Karpas-422 (cell line): ENCODE measurements at places on chromosomes 7 and 10.

DNA sequence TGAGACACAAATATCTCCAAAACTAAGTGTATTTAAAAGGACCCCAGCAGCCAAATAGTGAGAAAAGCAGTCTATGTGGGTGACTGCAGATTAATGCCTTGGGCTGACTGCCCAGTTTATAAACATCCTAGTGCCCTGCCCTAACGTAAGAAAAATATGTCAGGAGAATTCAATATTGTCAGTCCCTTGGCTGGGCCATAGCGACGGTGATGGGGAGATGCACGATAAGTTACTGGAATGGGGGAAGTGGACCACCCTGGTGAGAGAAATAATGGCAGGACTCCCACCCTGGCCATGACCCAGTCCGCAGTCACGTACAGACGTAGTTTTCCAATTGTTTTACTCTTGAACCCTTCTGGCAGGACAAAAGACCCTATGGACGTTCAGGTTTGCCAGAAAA is 48.0 kb downstream of the JCAD start:
- no peak for DNase-seq
- no peak overlapping the region for H3K27ac ChIP-seq
- H3K36me3 ChIP-seq = no peaks in the 10 kb centered on the region
- H3K4me1 ChIP-seq = no peaks in the 10 kb centered on the region
- H3K4me3 ChIP-seq = no peak overlapping the region

GRCh38 chr7:21851559-21851967 is 94.1 kb downstream of the CDCA7L start:
- no peak overlapping the region for H3K27ac ChIP-seq
- no peaks in the 10 kb centered on the region for H3K36me3 ChIP-seq
- no peak for DNase-seq
- H3K27me3 ChIP-seq = no peaks in the 10 kb centered on the region

- DNase-seq = no peak
- H3K36me3 ChIP-seq = no peaks in the 10 kb centered on the region
- no peaks in the 10 kb centered on the region for H3K4me1 ChIP-seq
- no peaks in the 10 kb centered on the region for H3K27me3 ChIP-seq
These were observed 90.2 kb downstream of the FRMD4A start for GRCh38 chr10:14240253-14241189.

- H3K36me3 ChIP-seq = no peaks in the 10 kb centered on the region
- no peak overlapping the region for H3K4me3 ChIP-seq
- H3K27me3 ChIP-seq = no peaks in the 10 kb centered on the region
- peaks cover 5% of the 10 kb centered on the region for H3K4me1 ChIP-seq
These were observed 41.5 kb upstream of the PRSS58 start for GRCh38 chr7:142299237-142299781.

- no peaks in the 10 kb centered on the region for H3K27me3 ChIP-seq
- H3K27ac ChIP-seq = no peak overlapping the region
- no peak overlapping the region for H3K4me3 ChIP-seq
- no peaks in the 10 kb centered on the region for H3K36me3 ChIP-seq
- H3K4me1 ChIP-seq = peaks cover 10% of the 10 kb centered on the region
These were observed 125.8 kb upstream of the PTN start for GRCh38 chr7:137469191-137469811.

- DNase-seq = no peak
- H3K27ac ChIP-seq = no peak overlapping the region
These were observed 46.2 kb downstream of the ZNF277 start for GRCh38 chr7:112252691-112253090.

GRCh38 chr10:73358331-73359279 is at the start of gene CFAP70:
Gene CFAP70 (minus strand): TSS chr10:73358864. CDS start chr10:73354796, 4,068 bp downstream.
- peak within 1 kb of the TSS; percentile 69 for H3K4me3 ChIP-seq
- peaks cover 4% of the 10 kb centered on the region; the same call in 1 of the 2 replicates for H3K36me3 ChIP-seq
- no peaks in the 10 kb centered on the region for H3K27me3 ChIP-seq
- H3K27ac ChIP-seq = peak within 1 kb of the TSS; percentile 26; the same call in 1 of the 2 replicates
- peaks cover 12% of the 10 kb centered on the region for H3K4me1 ChIP-seq

DNA sequence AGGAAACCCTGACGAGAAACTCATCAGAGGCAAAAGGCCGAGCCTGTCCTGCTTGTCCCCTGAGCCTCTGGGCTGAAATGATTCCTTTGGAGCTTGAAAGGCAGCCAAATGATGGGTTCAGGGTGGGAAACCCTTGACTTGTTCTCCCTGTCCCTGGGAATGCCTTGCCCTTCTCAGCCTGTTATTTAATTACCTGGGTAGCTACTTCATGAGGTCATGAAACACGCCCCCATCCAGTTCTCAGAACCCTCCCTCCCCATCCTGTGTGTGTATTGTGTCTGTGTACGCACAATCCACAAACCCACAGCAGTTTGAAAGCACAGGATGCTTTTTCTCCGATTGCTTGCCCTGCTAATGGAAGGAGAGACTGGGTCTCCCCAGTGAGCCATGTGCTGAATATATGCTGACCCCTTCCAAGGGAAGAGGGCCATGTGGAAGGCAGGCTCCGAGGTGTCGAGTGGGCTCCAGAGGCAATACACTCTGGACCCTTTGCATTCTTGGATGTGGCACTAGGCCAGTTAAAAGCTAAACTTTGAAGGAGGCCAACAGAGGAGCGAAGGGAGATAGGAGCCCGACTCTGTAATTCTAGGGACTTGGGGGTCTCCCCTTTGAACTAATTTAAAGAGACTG is 10.6 kb downstream of the DUSP5 start:
- no peak overlapping the region for H3K27ac ChIP-seq
- no peak overlapping the region for H3K4me3 ChIP-seq
- H3K4me1 ChIP-seq = peaks cover 23% of the 10 kb centered on the region
- no peak for DNase-seq

DNA sequence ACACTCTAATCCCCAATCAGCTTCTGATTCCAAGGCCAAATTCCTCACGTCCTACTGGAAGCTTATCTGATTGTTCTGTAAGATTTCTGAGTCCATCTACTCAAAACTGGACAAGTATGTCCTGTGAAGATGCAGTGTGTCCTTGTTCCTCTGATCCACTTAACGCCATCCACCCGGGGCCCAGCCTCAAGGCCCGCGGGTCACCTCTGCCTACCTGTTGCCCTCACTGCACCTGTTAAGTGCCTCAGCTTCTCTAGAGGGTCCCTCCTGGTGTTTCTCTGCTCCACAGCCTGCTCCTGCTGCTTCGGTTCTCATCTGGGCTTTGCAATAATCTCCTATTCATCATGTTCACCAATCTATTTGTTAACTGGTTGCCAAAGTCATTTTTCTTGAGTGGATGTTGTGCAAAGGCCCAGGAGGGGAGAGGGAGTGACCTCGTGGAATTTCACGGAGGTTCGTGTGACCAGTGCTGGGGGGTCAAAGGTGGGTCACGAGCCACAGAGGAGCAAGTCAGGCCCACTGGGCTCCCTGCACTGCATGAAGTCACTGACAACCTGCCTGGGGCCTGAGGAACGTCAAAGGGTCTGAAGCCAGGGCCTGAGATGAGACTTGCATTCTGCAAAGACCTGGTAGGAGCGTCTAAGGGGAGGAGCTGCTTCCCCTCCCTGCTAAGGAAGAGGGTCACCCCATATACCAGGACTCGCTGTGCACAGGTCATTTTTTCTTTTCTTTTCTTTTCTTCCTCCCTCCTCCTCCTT is 338.1 kb downstream of the WDR37 start:
- H3K27me3 ChIP-seq = no peaks in the 10 kb centered on the region
- no peak overlapping the region for H3K27ac ChIP-seq
- H3K4me1 ChIP-seq = peaks cover 4% of the 10 kb centered on the region; the same call in 1 of the 2 replicates
- DNase-seq = no peak

- no peaks in the 10 kb centered on the region for H3K27me3 ChIP-seq
- no peak overlapping the region for H3K4me3 ChIP-seq
- DNase-seq = no peak
- H3K36me3 ChIP-seq = no peaks in the 10 kb centered on the region; the same call in 1 of the 2 replicates
- H3K27ac ChIP-seq = no peak overlapping the region
These were observed 6.1 kb downstream of the LAT2 start for GRCh38 chr7:74215921-74216320.

GRCh38 chr10:119208553-119208940 is 1.2 kb downstream of the GRK5 start:
- H3K4me1 ChIP-seq = peaks cover 31% of the 10 kb centered on the region
- no peak overlapping the region for H3K27ac ChIP-seq
- no peaks in the 10 kb centered on the region for H3K36me3 ChIP-seq
- H3K4me3 ChIP-seq = peak overlapping the region; percentile 90
- peak; percentile 48 for DNase-seq

- no peak overlapping the region for H3K4me3 ChIP-seq
- no peaks in the 10 kb centered on the region for H3K36me3 ChIP-seq
- H3K27ac ChIP-seq = no peak overlapping the region
- H3K27me3 ChIP-seq = no peaks in the 10 kb centered on the region
- DNase-seq = no peak
These were observed 78.1 kb downstream of the MYOF start for GRCh38 chr10:93404048-93404354.

DNA sequence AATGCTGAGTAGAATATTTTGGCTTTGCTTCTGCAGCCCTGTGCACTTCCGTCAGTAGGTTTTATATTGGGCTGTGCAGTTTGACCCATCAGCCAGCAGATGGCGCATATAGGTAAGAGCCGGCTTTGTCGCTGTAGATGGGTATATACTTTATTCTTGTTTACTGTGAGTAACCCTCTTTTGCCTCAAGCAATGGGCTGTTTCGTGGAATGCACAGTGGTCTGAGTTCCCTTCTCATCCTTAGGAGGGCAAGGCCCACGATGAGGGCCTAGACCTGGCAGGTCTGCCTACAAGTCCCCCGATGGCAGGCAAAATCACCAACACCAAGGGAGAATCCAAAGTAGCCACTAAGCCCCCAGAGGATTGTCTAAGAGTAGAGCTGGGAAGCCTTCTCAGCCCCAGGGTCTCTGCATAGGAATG is 1002.9 kb upstream of the KCND2 start:
- H3K27ac ChIP-seq = no peak overlapping the region
- H3K4me1 ChIP-seq = no peaks in the 10 kb centered on the region

GRCh38 chr7:106065575-106066500 is 46.3 kb downstream of the SYPL1 start:
- H3K4me1 ChIP-seq = peaks cover 100% of the 10 kb centered on the region
- no peak overlapping the region for H3K4me3 ChIP-seq
- H3K27ac ChIP-seq = peak overlapping the region; percentile 99

DNA sequence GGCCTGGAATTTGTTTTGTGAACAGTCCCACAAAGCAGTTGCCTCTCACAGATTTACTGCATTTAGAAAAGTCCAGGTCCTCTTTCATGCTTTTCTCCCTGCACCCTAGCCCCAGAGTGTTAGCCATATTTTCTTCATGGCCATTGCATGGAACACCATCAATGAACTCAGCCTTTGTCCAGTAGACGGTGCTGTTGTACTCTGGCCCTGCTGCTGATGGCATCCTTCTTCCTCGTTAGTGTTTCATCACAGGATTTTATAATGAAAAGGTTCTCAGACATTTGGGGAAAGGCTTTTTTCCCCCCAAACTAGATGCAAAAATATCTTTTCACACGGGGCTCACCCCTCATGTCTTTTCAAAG is 93.0 kb upstream of the SLC25A13 start:
- H3K36me3 ChIP-seq = no peaks in the 10 kb centered on the region
- peak; percentile 85 for DNase-seq
- H3K27ac ChIP-seq = no peak overlapping the region
- no peaks in the 10 kb centered on the region for H3K27me3 ChIP-seq
- peaks cover 5% of the 10 kb centered on the region; the same call in 1 of the 2 replicates for H3K4me1 ChIP-seq

GRCh38 chr10:72295330-72295910 is 21.7 kb downstream of the DDIT4 start:
- H3K27ac ChIP-seq = no peak overlapping the region
- no peak overlapping the region for H3K4me3 ChIP-seq
- no peaks in the 10 kb centered on the region for H3K27me3 ChIP-seq
- H3K36me3 ChIP-seq = no peaks in the 10 kb centered on the region

DNA sequence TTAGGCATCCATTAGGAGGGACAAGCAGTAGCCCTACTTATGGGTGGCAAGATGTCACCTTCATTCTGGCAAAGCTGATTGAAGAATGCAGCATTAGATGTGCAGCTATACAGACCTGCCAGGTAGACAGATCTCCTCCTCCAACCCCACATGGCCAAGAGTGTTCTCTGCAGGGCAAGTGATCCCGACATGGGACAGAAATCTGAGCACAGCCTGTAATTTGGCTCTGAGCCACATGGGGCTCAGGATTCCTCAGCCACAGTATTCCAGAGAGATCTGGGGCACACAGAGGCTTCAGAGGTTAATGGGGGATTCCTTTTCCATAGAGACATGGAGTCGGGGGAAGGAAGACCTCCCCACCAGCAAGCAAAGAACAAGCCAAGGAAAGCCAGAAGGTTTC is 58.7 kb upstream of the GDF10 start:
- H3K4me1 ChIP-seq = peaks cover 15% of the 10 kb centered on the region
- H3K27me3 ChIP-seq = no peaks in the 10 kb centered on the region; the same call in 1 of the 2 replicates
- H3K36me3 ChIP-seq = no peaks in the 10 kb centered on the region; the same call in 1 of the 2 replicates
- H3K27ac ChIP-seq = no peak overlapping the region

GRCh38 chr10:77045085-77045484 is 592.5 kb downstream of the KCNMA1 start:
- H3K36me3 ChIP-seq = no peaks in the 10 kb centered on the region
- no peak for DNase-seq
- H3K4me1 ChIP-seq = no peaks in the 10 kb centered on the region
- no peaks in the 10 kb centered on the region for H3K27me3 ChIP-seq

DNA sequence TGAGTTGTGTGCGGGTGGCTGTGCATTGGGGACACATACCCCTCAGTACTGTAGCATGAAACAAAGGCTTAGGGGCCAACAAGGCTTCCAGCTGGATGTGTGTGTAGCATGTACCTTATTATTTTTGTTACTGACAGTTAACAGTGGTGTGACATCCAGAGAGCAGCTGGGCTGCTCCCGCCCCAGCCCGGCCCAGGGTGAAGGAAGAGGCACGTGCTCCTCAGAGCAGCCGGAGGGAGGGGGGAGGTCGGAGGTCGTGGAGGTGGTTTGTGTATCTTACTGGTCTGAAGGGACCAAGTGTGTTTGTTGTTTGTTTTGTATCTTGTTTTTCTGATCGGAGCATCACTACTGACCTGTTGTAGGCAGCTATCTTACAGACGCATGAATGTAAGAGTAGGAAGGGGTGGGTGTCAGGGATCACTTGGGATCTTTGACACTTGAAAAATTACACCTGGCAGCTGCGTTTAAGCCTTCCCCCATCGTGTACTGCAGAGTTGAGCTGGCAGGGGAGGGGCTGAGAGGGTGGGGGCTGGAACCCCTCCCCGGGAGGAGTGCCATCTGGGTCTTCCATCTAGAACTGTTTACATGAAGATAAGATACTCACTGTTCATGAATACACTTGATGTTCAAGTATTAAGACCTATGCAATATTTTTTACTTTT is 1.8 kb downstream of the DDIT4 start:
- H3K27me3 ChIP-seq = no peaks in the 10 kb centered on the region
- H3K4me3 ChIP-seq = peak overlapping the region; percentile 76
